ENCODE measurements at places on chromosomes 1 and 21. TPM values are rescaled to one million over a fixed set of nuclear protein-coding genes. Genes with fewer than 3 reads are reported as not detected.

The TRAF3IP3 gene
- polyA plus RNA-seq: not detected

The ADAMTS4 gene
- polyA plus RNA-seq: not detected

The RGS8 gene
- polyA plus RNA-seq: 8.3 TPM

The NDUFS5 gene
- polyA plus RNA-seq: 848 TPM

The DDR2 gene
- 0.76 TPM for polyA plus RNA-seq

The KRTAP6-3 gene
- polyA plus RNA-seq: not detected

The KRTAP10-10 gene
- not detected for polyA plus RNA-seq

The TNFRSF9 gene
- polyA plus RNA-seq: 0.38 TPM

The VANGL2 gene
- polyA plus RNA-seq: 34.0 TPM

The CNKSR1 gene
- polyA plus RNA-seq: 7.8 TPM

The RGS1 gene
- polyA plus RNA-seq: not detected

The LY9 gene
- polyA plus RNA-seq: not detected

The CNR2 gene
- polyA plus RNA-seq: not detected

The ERG gene
- polyA plus RNA-seq: not detected

The FMO5 gene
- not detected for polyA plus RNA-seq

The CHIT1 gene
- polyA plus RNA-seq: not detected

The ID3 gene
- polyA plus RNA-seq: 10.2 TPM

The SYT2 gene
- polyA plus RNA-seq: 0.04 TPM

The LMX1A gene
- 0.52 TPM for polyA plus RNA-seq

The SGIP1 gene
- 50.4 TPM for polyA plus RNA-seq

The LMNA gene
- 90.7 TPM for polyA plus RNA-seq

The C1orf141 gene
- not detected for polyA plus RNA-seq
